Activated CD8-positive, alpha-beta memory T cell treated with anti-CD3 and anti-CD28 coated beads for 24 hours (primary cell): ENCODE measurements at places on chromosomes 5 and 9.

DNA sequence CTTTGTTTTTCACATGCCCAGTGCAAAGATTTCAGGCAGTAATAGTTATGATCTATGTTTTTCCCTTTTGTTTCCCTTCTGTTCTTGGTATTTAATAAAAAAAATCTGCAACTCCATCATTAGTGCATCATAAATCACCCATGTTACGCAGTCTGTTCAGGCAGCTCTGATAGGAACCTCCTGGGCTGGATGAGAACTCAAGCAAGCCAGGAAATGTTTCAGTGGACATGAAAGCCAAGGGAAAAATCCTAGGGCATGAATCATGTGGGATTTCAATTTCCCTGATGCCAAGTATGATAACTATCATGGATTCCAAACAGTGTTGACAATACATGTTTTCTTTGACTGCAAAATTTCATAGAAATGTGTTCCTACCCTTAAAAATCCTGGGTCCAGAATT lies 119.7 kb upstream of the TARS1 start:
- no peak for DNase-seq

GRCh38 chr9:98839724-98840123 lies 32.3 kb downstream of the GALNT12 start:
- DNase-seq: no peak

GRCh38 chr5:143671674-143672569 lies 140.0 kb upstream of the HMHB1 start:
- DNase-seq: no peak

GRCh38 chr9:87813119-87813463 lies 69.6 kb upstream of the SPATA31E1 start:
- DNase-seq: no peak

DNA sequence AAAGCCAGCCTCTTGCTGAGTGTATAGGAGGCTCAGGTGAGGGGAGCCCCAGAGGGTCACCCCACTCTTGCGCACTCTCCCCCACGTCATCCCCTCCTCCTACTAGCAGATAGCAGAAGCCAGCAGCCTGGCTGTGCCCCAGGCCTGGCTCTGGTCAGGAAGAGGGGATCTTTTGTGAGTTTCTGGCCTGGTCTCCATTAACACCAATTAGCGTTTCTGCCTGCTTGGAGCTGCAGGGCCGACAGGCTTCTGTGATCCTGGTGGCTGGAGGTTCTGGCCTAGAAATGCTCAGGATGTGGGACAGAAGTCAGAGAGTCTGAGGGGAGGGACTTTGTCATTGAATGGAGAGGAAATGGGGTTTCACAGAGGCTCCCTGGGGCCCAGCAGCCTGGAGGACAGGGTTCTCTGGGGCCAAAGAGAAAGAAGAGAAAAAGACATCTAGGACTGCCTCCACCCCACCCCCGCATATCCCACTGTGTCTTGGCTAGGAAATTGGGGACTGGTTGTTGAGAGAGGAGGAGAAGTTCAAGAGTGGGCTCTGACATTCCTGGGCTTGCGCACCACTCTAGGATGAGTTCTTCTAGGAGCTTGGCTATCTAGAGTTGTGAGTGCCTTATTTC lies 47.5 kb upstream of the ARAP3 start:
- no peak for DNase-seq

DNA sequence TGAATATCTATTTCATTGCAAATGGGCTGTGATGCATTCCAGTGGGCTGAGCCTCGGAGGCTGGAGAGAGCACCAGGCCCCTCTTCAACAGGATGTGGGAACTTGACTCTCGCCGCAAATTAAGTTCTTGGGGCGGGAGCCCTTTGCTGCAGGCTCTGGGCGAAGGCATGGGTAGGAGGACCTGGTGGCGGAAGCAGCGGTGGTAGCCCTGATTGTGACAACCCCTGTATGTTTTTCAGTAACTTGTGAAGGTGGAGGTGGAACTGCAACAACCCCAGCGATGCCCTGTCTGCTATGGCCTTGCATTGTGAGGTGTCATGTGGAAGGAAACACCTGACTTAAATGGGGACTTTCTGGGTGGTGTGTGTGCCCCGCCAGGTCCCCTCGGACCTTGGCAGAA lies 9.4 kb downstream of the FYB1 start:
- peak; percentile 86 for DNase-seq

DNA sequence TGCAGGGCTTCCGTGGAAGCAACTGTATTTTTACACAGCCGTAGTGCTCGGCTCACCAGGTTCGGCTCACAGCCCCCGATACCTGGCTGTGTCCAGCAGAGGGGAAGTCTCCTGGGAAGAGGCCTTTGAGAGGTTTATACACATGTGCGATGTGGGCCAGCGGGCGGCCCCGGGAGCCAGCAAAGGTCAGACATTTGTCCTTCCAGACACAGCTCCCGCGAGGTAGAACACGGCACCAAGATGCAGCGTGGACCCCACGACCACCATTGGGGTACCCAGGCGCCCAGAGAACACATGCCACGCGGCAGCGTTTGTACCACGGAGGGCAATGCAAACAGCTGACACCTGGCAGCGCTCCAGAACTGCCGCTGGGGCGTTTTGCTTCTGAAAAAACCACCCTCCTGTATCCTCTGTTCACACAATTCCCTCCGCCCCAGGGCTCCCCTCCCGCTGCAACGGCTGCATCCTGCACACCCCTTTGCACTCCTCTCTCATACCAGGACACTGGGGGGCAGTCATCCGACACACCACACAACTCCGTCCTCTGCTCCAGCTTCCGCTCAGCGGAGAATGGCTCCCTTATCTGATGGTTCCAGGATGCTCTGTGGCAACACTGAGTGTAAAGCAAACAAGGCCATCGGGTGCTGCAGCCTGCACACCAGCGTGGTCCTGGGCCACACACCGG lies 235.3 kb downstream of the SYK start:
- DNase-seq: peak; percentile 86

DNA sequence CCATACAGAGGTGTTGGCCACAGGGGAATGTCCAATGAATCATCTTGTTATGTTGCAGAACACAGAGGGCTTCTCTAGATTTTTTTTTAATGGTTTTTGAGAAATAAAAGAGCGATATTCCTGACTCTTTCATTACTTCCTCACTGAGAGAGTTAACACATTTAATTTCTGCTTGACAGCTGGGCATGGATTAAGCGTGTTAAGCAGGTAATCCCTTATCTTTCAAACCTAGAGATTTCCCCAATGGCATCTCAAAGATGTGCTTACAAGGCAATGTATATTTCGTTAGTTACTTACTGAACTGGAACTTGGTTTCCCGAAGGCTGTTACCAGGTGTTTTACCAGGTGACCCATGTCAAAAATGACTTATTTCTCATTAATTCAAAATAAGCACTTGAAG lies 21.8 kb upstream of the ADCY2 start:
- DNase-seq: no peak

DNA sequence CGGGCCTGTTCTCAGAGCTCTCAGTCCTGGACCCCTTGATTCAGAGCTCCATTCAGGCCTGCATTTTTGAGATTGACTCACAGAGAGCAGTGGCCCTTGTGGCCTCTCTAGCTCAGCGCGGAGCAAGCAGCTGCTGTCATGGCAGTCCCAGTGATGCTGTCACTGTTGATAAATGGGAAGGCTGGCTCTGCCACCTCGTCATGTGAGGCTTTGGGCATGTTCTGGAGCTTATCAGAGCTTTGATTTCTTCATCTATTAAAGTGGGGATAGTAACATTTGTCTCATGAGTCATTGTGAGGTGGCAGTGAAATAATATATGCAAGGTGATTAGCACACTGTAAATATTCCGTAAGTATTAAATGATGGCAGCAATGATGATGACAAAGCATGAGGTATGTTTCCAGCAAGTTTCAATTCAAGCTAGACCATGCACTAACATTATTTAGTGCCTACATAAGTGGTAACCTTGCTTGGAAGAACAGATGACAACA lies 126.4 kb upstream of the CXCL14 start:
- DNase-seq: no peak

- no peak for DNase-seq
Measured at GRCh38 chr9:97900738-97901565, 21.3 kb downstream of the TRMO start.

DNA sequence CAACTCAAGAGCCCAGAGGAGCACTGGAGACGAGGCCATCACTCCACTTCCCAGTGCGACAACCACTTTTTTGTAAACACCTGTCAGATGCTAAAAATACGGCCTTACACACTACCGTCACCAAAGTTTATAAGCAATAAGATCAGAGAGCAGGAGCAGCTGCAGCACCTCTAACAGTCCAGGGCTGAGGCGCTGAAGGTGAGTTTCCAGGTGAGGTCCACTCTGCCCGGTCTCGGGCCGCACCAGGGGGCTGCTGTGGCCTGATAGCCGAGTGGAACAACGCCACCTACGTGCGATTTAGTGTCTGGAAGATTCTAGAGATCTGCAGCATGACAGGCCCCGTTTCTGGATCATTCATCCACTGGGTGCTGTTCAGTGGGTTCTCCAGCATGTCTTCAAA lies 25.8 kb upstream of the CAMSAP1 start:
- no peak for DNase-seq

GRCh38 chr5:93404246-93404645 lies 176.8 kb downstream of the NR2F1-AS1 start:
- DNase-seq: no peak

DNA sequence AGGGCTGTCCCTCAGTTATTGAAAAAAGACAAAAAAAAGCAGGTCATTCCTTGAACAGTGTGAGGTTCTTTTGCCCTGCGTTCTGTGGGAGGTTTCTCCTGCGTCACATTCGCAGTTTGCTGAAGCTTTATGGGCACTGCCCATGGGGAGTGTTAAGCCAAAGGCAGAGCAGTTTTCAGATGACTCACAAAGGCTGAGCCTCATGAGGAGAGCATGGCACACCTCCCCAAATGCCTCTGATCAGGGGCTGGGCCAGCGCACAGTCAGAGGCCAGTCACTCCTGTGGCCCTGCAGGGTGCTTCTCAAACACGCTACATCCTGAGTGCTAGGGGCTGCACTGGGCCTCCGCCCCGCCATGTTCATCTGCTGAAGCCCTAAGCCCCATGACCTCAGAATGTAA lies 38.4 kb downstream of the IRX1 start:
- no peak for DNase-seq

DNA sequence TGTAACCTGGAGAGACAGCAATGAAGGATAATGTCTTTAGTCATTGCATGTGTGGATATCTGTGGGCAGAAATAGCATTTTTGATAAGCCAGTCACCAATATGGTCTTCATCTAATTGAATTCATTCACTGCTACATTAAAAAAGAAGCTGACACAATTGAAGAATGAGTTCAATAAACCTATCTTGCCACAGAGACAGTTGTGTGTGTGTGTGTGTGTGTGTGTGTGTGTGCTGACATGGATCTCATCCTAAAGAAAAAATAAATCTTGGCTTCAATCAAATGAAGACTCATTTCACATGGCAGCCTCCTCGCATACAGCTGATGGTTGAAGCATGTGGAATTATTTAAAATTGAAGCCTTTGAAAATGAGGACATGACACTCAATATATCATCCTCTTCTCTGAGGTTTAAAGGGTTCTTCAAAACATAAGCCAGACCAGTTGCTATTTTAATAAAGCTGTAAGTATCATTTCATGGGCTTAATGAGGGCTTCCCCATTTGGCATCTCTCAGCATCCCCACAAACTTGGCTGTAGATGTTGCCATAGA lies 118.5 kb upstream of the PTPN3 start:
- DNase-seq: no peak

DNA sequence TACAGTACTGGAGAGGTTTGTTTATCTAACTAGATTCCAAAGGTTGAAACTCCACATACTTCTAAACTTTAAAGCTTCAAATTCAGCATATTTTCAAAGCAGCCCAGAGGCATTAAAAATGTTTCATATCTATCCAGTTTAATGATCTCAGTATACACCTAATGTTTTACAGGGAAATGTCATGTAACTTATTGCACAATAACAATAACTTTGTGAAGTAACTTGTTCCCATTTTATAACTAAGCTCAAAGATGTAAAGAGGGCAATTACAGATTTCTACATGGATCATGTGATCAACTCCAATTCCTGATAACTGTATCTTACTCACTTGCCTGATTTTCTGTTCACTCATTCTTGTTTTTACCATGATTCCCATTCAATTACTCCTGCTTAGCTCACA lies 610.0 kb downstream of the TAF11L14 start:
- DNase-seq: no peak

DNA sequence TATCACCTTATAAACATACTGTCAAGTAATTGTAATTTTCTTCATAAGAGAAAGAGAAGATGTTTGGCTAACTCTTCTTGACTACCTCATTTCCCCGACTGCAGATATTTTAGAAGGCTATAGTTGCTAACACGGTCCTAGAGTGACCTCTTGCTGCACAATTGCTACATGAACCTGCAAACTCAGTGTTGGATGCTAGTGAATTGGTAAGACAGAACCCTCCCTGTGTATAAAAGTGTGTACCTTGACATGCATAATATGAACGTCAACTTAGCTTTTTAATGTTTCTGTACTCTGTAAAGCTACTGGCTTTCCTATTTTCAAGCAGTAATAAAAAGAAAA lies 46.7 kb upstream of the CER1 start:
- DNase-seq: no peak

- no peak for DNase-seq
Measured at GRCh38 chr5:16909464-16909863, 26.6 kb downstream of the MYO10 start.

- DNase-seq: no peak
Measured at GRCh38 chr5:151682240-151682639, 4.5 kb downstream of the SPARC start.

DNA sequence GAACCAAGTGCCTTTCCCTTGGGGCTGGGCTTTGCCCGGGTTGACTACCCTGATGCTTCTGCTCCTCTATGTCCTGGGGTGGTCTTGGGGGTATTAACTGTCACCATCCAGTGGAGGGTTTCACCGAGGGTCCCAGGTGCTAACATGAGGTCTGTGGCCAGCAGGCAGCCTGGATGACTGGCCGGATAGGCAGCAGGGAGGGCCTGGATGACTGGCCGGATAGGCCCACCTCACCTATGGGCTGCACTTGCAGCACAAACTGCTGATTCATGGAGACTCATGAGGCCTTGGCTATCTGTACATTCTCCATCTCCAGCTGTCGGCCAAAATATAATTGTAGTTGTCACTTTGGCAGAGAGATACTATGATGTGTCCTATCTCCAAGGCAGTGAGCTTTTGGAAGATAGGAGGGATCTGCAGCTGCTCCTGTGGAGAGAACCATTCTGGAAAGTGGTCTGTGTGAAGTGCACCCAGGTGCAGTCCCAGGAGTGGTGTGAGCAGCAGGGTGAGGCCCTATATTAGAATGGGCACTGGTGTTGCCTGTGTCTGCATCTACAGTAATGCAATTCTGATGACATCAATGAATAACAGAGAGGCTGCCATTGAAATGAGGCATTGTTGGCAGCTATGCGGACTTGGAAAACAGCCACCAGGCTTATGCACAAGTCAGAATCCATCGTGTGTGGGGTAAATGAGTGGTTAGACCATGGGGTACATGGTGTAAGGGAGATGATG lies 26.3 kb upstream of the CDKN2AIPNL start:
- no peak for DNase-seq

DNA sequence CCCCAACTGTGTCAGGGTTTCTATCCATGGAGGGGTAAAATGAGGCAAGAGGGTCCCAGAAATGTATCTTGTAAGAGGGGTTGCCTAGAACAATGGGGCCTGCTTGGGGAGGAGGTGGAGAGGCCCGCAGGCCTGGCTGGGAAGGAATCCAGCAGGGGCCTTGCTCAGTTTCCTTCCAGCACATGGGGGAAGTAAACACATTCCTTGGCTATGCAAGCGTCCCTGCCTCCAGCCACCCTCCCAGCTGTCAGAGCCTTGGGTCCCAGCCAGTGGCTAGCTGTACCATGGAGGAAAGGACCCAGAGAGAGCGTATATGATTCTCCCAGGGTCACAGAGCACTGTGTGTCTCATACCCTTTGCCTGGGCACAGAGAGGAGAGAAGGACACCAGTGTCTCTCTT lies 71.1 kb upstream of the IL17B start:
- DNase-seq: no peak

- peak; percentile 89 for DNase-seq
Measured at GRCh38 chr9:129610473-129611306, 10.2 kb downstream of the C9orf50 start.

GRCh38 chr5:127799293-127799905 lies 96.2 kb downstream of the CCDC192 start:
- DNase-seq: no peak
